ENCODE measurements at places on chromosomes 7 and 10.

GRCh38 chr7:30382607-30383006, 96.0 kb downstream of the NOD1 start:
- DNase-seq = no peak

GRCh38 chr10:63348245-63348850, 117.4 kb downstream of the JMJD1C start:
- no peak for DNase-seq

- DNase-seq = no peak
Measured at GRCh38 chr10:91642831-91643692, 10.2 kb upstream of the PPP1R3C start.

- no peak for DNase-seq
Measured at GRCh38 chr7:157729566-157729965, 392.8 kb downstream of the DNAJB6 start.

- DNase-seq = no peak
Measured at GRCh38 chr7:72286519-72286918, 125.6 kb downstream of the CALN1 start.
